ENCODE measurements at places on chromosomes 4 and X.

GRCh38 chr4:158666892-158667291, 4.8 kb downstream of the C4orf46 start:
- no peak for DNase-seq

DNA sequence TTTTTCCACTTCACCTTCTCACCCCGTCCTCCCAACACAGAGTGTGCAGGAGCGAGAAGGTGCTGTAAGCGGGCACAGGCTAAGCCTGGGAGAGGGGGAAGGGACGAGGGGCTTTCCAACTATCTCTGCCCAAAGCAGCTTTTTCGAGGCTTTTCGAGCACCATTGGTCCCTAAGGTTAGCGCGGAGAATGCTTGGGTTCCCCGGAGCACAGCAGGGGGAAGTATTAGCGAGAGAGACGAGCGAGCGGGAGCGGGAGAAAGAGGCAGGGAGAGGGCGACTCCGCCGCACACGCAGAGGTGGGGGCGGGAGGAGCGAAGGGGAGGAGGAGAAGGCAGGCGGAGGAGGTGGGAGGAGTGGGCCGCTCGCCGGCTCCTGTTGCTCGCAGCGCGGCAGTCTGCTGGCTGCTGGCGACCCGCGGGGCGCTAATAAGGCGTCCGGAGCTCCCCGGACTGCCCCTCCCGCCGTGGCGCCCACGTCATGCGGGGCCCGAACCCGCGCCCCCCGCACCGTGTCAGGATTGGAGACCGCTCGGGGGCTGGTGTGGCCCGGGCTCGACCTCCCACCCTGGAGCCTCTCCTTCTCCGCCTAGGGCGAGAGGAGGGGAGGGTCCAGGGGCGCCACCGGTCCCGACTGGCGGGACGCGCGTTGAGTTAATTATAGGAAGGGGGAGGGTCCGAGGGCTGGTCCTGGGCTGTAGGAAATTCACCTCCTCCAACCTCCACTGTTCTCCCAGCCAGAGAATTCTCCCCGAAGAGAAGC, at the start of gene ADAMTS3:
Gene ADAMTS3 (minus strand): TSS at position 263 of the 760 bp plus-strand sequence. CDS start 459 bp downstream, outside the sequence.
- DNase-seq, result peak; percentile 69

DNA sequence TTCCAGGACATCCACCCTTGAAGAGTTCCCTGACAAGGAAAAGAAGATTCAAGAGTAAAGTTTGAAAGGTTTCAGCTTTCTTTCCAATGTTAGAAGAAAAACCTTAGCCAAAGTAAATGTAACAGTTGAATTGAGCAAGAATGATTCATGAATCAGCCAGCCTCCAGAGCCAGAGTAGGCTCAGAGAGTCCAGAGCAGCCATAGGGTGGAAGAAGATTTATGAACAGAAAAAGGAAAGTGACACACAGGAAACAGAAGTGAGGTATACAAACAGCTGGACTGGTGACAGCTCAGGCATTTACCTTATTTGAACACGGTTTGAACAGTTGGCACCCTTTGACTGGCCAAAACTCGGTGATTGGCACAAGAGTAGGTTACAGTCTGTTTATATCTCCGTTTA, 63.2 kb downstream of the QDPR start:
- DNase-seq, result peak; percentile 75

GRCh38 chr4:17082186-17082585, 183.7 kb upstream of the LDB2 start:
- DNase-seq, result peak; percentile 68

- DNase-seq, result peak; percentile 69
These were observed 186.7 kb downstream of the PALLD start for GRCh38 chr4:168683595-168683994.

DNA sequence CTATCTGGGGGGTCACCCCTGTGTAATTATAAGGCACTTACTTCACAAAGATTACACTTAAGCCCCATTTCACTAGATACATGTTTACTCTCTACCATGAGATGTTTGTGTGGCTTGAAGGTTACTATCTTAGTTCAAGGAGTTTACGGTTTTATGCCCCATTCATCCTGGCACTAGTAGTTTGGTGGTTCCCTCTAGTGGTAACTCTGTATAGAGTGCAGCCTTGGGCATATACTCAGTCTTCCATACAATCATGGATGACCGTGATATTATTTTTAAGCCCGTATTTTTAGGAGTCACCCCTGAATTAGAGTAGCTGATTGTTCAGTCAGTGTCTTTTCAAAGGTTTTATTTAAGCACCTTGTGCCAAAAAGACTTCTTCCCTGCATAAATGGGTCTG, 109.9 kb upstream of the FAM47C start:
- no peak for DNase-seq

GRCh38 chr4:23937173-23937572, 47.3 kb upstream of the PPARGC1A start:
- peak; percentile 54 for DNase-seq

GRCh38 chr4:7472442-7473013, 37.8 kb upstream of the PSAPL1 start:
- DNase-seq, result no peak

DNA sequence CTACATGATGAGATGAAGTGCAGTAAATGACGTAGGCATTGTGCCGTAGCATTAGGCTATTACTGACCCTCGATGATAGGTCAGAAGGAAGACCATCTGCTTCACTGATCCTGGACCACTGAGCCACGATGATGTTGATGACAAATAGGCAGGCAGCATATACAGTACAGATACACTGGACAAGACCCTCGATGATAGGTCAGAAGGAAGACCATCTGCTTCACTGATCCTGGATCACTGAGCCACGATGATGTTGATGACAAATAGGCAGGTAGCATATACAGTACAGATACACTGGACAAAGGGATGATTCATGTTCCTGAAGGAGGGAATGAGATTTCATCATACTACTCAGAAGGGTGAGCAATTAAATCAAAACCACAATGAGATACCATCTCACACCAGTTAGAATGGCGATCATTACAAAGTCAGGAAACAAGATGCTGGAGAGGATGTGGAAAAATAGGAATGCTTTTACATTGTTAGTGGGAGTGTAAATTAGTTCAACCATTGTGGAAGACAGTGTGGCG, 50.9 kb downstream of the BEND4 start:
- peak; percentile 8 for DNase-seq

DNA sequence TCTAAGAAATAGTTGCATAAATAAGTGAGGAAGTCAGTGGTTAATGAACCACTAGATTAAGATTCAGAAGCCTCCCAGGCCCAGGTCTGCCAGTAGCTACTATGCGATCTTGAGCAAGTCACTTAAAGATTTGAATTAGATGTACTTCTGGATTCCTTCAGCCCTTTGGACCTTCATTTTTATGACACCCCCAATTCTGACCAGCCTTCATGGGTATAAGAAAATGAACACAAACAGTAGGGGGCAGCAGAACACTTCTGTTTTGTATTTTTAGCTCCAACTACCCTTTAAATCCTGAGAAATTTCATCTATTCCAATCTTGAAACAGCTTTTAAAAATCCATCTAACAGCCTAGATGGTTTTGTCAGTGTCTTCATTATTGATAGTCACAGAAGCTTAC, 19.0 kb downstream of the TMEM47 start:
- DNase-seq, result peak; percentile 46

- peak; percentile 1 for DNase-seq
These were observed 249.3 kb upstream of the PRKX start for GRCh38 chrX:3962511-3963311.

DNA sequence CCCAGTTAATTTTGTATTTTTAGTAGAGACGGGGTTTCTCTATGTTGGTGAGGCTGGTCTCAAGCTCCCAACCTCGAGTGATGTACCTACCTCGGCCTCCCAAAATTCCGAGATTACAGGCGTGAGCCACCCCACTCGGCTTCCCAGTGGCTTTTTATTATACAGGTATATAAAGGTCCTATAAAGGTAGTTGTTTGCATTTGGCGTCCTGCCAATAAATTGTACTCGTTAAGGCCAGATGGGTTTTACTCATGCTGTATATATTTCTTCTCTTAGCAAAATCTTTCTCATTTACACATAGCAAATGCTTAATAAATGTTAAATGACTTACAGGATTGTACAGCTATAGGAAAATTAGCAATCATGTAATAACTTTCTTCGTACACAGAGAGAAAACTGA, 6.9 kb downstream of the SHROOM3 start:
- DNase-seq, result no peak

DNA sequence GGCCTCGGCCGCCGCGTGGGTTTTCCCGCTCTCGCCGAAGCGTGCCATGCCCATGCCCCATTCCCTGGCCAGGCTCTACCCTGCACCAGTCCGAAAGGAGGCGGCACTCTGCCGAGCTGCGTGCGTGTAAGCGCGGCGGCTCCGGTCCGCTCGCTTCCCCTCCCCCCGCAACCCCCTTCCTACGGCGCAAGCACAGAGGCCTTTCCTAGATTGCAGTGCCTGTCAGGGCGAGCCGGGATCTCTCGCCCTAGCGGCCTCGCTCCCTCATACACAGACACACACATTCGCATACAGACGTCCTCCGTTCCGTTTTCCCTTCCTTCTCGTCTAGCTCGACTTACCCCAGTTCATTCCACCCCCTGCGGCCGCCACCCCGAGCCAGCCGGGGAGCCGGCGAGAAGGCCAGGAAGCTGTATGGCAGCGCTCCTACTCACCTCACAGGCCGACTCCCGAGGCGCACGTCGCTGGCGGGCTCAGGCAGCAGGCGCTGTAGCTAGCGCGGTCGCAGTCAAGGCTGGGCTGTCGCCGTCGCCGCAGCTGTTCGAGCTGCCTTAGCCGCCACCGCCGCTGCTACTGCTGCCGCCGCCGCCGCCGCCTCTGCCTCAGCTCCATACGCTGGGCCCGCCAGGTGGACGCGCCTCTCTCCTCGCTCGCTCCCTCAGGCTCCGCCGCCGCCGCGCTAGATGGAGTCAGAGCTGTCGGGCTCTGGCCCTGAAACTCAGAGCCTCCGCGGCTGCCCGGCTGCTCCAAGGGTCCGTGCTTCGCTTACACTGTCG, 615 bp downstream of the NEXMIF start:
- peak; percentile 3 for DNase-seq

GRCh38 chr4:6332042-6332668, 62.5 kb downstream of the WFS1 start:
- DNase-seq, result peak; percentile 18

- no peak for DNase-seq
These were observed 2.4 kb downstream of the SLC49A3 start for GRCh38 chr4:686413-687040.

- DNase-seq, result no peak
These were observed 492.0 kb downstream of the PCDH11X start for GRCh38 chrX:92270936-92271855.

GRCh38 chr4:59818656-59819055, 1381.5 kb upstream of the ADGRL3 start:
- no peak for DNase-seq

DNA sequence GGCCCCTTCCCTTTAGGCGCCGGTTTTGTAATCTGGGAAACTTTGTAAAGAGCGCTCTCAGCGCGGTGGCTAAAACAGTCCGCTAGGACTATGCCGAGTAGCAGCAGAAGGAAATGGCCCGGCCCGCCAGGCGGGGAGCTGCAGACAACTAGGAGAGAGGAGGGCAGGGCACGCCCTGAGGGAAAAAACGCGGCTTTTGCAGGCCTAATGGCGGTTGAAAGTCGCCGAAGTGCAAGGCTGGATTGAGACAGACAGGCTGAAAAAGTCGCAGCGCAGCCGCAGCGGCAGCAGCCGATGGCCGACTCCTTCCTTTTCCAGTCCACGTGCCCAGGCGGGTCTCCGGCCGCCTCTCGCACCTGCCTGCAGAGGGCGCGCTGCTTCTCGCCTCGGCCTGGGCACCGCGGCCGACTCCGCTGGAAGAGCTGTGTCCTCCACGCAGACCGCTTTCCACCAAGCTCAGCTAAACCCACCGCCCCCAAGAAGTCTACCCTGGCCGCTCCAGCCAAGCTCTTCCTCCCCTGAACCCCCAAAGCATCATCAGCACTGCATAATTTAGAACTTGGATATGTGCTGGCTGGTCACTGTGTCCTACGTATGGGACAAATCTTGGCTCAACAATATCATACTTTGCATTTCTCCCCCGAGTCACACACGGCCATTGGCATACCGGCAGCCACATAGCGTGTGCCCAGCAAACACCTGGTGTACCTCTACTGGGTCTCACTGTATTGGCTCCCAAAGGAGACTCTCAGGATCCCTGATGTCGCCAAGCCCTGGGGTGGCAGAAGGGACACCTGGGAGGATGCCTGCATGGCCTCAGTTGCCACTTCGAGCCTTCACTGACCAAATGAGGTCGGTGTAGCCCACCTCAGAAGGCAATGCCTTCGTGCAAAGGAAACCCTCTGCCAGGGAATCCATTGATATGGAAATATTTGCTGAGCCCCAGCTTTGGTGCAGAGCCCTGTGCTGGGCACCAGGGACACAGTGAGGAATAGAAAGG, 14.5 kb downstream of the SLC25A5 start:
- DNase-seq, result peak; percentile 33

GRCh38 chrX:43853225-43853828, 28.9 kb downstream of the MAOB start:
- no peak for DNase-seq

- DNase-seq, result peak; percentile 45
These were observed 833.5 kb upstream of the IGFBP7 start for GRCh38 chr4:57943682-57944081.

GRCh38 chr4:57777876-57778275, 667.7 kb upstream of the IGFBP7 start:
- no peak for DNase-seq

DNA sequence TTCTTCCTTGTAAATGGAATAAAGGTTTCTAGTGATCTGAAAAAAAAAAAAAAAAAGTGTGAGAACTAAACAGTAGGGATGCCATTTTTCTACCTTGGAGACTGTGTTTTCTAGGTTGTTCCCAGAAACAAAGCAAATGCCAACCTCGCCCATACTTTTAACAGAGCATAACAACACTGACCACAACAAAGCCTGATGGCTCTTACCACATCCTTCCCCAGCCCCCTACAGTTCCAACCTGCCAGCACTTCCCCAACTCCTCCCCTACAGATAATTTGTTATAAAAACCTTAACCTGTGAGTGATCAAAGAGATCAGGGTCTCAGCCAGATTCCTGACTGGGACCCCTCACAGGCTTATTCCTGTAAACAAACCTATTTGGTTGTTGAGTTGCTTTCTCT, 940.0 kb downstream of the SH3BGRL start:
- DNase-seq, result no peak

All from fibroblast of upper back skin (primary cell).